ENCODE measurements at places on chromosomes 2 and 18.

GRCh38 chr2:68512326-68512725, 44.9 kb downstream of the APLF start:
- DNase-seq = no peak

GRCh38 chr2:240326246-240326645, 109.2 kb upstream of the GPC1 start:
- DNase-seq = no peak

GRCh38 chr2:26769089-26769761, 5.1 kb downstream of the SLC35F6 start:
- no peak for DNase-seq

GRCh38 chr2:151363709-151364108, 6.3 kb downstream of the TNFAIP6 start:
- DNase-seq = no peak

- DNase-seq = no peak
Observed at GRCh38 chr18:78953566-78953965, 26.1 kb upstream of the SALL3 start.

GRCh38 chr2:53265544-53266299, 501.9 kb upstream of the CHAC2 start:
- DNase-seq = no peak
